ENCODE measurements at places on chromosomes 1 and 21.
A peak's percentile ranks its signal among the peaks of the same experiment; 100 is the strongest.

- peak; percentile 62 for DNase-seq
Measured at GRCh38 chr1:117686907-117687306, 81.1 kb downstream of the TENT5C start.

DNA sequence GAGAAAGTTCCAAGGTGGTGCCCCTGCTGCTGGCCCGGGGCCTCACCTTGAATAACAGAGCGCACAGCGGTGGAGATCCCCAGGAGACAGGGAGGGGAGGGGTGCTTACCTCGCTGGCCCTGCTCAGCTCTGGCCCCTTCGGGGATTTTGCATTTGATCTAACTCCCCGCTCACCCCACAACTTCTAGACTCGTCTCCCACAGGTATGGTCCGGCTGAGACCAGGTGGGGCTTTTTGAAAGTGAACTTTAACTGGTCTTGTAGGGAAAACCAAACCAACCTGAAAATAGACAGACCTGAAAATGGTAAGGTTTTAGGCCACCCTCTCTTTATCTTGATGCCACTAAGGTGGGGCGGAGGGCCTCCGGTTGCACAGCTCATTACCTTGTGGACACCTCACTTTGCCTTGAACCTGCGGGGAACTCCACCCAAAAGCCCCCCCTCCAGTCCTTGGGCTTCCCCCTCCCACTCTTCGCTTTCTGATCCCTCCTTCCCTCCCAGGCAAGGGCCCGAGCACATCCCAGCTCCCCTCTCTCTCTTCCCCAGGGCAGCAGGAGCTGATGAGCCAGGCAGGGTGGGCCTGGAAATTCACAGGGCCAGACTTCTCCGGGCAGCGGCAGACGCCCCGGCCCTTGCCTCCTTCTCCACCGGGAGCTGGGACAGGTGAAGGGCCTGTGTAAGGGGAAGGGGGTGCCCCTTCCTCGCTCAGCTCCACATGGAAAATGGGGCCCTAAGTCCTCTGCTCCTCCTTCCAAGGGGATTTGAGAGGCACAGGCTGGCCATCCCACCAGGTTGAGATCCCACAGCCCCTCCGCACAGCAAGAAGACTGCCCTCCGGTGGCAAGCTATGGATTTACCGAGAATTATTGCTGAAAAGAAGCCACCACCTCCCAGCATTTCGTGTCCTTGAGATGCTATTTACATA lies 16.1 kb downstream of the TNFRSF8 start:
- peak; percentile 36 for DNase-seq

- no peak for DNase-seq
Measured at GRCh38 chr1:84771895-84772294, 81.6 kb upstream of the SSX2IP start.

- no peak for DNase-seq
Measured at GRCh38 chr1:94231746-94232145, 5.6 kb downstream of the ARHGAP29 start.

DNA sequence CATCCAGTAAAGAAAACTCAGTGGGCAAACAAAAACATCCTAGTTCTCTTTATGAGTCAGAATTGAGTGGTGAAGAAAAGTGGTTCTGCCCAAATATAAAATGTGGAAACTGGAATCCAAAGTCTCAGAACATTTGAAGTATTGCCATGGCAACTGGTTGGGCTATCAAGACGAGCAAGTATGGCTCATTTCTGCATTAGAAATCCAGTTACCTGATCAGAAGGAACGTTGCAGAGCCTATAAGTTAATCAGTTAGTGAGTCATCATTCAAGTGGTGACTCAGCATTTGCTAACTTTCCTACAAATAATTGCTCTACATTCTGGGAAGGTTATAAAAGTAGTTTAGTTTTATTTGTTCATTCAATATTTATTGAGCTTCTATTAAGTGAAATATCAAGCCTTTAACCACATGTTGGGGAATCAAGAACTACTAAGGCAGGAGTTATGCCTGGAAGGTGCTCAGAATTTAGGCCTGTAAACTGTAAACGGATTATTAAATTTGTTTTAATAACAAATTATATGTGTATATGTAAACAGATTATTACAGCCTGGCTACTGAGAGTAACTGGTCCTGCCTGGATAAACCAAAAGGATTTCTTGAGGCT lies 104.3 kb downstream of the PAPPA2 start:
- no peak for DNase-seq

GRCh38 chr1:119895102-119895501 lies 1.2 kb downstream of the ADAM30 start:
- DNase-seq: no peak

GRCh38 chr21:31186916-31187315 lies 148.6 kb upstream of the KRTAP19-8 start:
- no peak for DNase-seq

DNA sequence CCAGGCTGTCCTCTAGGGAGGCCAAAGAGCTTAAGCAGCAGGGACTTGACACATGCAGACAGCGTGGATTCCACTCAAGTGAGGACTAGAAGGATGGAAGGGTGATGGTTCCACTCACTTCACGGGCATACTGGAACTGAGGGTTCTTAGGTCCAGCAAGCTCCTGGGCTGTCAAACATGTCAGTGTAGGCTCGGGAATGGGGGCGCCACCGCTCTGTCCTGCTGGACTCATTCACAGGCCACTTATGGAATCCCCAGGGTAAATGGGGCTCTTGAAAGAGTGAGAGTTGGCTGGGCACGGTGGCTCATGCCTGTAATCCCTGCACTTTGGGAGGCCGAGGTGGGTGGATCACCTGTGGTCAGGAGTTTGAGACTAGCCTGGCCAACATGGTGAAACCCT lies 27.7 kb upstream of the CSF3R start:
- DNase-seq: no peak

DNA sequence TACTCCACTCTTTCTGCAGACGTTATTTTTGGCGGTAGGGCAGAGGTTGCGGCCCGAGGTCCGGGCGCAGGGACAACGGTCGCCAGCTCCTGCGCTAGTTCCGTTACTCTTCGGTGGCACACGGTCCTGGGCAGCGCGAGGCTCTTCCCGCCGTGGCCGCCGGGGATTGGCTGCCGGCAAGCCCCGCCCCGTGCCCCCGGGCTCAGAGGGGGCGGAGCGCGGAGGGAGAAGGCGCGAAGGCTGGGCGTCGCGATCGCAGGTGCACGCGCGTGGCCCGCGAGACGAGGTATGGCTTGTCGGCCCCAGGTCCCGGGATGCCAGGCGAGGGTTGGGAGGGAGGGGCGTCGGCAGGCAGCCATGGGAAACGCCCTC lies 518 bp upstream of the SHE start:
- no peak for DNase-seq

GRCh38 chr1:24862775-24863483 lies 67.1 kb downstream of the RUNX3 start:
- no peak for DNase-seq

DNA sequence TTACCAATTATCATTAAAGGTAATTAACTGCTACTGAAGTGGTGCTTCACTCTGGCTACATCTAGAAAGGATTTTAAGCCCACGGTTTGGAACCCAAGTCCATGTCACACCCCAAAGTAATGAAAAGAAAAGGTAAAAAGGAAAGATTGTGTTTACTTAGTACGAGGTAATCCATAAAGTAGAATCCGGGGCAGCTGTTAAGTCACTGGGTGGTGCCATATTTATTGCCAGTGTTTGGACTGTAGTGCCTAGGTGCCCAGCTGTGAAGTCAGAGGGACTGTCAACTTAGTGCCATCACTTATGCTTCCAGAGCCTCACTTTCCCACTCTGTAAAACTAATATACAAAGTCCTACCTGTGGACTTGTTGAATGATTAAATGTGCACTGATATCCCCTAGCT lies 52.2 kb upstream of the GRHL3 start:
- DNase-seq: no peak

DNA sequence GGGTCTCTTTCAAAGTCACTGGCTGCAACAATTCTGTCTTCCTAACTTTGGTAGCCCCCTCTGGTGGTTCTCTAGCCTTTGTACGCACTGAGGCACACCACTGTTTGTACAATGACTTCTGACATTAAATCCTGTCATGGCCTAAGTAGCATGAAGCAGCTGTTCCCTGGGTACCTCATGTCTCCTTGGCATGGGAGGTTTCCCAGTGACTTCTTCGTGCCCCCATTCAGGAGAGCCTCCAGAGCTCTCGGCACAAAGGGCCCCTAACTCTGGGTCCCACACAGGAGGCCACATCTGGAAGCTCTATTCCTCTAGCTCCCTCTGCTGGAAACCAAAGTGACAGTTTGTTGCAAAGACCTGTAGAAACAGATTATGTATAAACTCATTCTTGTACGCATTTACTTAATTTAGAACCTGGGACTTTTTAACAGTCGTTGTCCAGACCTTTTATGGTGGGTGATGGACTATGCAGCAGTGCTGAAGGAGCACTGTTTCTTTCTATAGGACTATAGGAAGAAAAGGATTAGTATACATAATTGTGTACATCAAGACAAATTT lies 13.4 kb downstream of the SWT1 start:
- peak; percentile 26 for DNase-seq

DNA sequence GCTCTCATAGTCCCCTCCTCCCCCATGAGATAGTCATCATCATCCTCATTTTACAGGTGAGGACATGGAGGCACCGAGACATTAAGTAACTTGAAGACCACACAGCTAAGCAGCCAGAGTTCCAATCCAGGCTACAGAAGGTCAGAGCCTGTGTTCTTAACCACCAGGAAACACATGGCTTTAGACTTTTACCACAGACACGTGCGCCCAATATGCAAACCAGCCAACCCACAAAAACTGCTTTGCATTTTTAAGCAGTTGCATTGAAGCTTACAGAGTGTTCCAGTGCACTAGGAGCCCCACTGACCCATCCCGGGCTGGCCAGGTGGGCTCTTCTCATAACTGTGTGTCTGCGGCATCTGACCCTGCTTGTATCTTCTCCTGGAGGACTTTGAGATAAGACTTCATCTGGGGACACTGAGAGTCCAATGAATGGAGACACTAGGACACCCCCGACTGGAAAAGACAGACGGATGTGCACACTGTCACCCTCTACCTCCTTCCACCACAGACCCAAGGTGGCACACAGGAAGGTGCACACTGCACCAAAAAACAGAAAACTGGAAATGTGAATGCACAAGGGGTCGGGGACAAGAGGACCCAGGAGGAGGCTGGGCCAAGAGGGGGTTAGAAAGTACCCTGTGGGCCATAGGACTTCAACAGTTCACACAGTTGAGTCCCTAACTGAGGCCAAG lies 56.4 kb downstream of the ETS2 start:
- DNase-seq: no peak

DNA sequence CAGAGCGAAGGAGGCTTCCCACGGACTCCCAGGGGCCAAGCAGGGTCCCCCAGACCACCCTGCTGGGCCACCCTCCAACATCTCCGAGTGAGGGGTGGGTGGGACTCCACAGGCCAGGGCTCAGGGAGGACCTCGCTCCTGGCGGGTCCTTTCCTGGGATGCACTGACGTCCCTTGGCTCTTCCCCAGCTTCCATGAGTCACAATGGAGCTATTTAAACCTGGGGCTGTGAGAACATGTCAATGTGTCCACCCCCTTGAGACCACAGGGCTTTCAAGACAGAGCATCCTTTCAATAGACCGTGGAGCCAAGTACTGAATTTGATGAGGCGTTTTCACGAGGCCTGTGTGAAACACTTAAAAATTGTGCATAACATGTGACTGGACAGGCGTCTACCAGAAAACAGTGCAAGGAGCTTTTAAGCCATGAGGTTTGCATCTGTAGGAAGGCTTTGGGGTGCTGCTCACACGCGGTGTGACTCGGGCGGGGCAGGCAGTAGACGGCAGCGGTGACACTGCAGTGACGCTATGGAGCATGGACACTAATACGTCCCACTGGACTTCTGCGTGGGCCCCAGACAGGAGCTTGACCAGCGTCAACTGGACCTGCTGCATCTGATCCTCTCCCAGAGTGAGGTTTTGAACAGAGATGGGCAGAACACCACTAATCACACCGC lies 24.1 kb upstream of the NPHP4 start:
- peak; percentile 79 for DNase-seq

DNA sequence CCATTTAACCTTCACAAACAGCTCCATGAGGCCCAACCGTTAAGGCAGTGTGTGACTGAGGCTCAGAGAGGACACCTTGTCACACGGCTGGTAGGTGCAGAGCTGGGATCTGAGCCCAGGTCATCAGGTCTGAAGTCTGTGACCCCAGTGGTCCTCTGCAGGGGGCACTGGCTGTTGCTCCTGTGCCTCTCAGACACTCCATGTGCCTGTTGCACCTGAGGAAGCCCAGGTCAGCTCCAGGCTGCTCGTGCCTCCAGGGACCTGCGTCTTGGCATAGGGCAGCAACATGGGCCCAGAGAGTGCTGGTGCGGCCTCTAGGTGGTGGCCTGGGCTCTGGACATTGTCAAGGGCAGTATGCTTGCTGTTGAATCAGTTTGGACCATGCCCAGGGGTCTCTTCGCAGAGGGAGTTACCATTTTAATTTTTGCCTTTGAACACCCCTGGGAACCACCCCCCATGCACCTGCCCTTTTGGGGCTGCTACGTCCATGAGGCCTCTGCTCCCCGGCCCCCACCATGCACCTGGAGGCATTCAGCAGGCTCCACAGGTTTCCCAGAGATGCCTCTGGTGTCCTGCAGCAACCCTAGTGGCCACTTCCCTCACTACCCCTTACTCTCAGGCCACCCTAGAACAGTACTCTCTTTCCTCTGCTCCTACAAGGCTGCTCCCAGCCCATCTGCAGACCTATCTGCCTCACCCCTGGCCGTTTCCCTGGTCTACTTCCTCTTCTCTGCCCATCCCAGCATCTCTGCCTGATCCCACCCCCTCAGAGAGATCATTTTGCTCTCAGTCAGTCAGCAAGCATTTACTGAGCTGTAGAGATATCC lies 25.2 kb upstream of the EPS8L3 start:
- peak; percentile 29 for DNase-seq

GRCh38 chr21:42733037-42733627 lies 79.7 kb downstream of the PDE9A start:
- DNase-seq: no peak

- no peak for DNase-seq
Measured at GRCh38 chr1:18645747-18646090, 15.1 kb downstream of the PAX7 start.

DNA sequence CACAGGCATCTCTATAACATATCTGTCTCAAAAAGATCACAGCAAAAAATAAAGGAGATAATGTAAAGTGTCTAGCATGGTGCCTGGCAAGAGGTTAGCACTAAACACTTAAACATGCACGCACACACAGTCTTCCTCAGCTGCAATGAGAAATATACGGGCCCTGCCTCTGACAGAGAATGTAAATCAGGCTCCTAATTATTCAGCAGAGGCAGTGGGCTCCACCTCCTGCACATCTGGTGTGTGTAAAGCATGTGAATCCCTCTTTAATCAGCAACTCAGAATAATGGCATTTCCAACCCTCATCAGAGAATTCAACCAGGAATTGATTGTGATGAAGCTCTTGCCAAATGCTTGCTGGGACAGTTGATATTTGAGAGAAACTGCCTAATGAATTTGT lies 85.6 kb upstream of the KCNA3 start:
- DNase-seq: no peak

- no peak for DNase-seq
Measured at GRCh38 chr1:59500950-59501742, 204.3 kb downstream of the FGGY start.

GRCh38 chr1:10968411-10968826 lies 44.0 kb upstream of the TARDBP start:
- DNase-seq: no peak

GRCh38 chr21:36211660-36212512 lies 55.3 kb downstream of the DOP1B start:
- peak; percentile 76 for DNase-seq

GRCh38 chr1:13829152-13829769 lies 129.3 kb downstream of the PRDM2 start:
- no peak for DNase-seq

- DNase-seq: peak; percentile 63
Measured at GRCh38 chr1:92910081-92910480, 51.2 kb downstream of the DIPK1A start.

Measured in NCI-H226 (cell line).